Eye (tissue), 1 donor: ENCODE measurements at places on chromosomes 13 and 19.
A peak's percentile ranks its signal among the peaks of the same experiment; 100 is the strongest.

GRCh38 chr19:7326105-7326877 is 22.4 kb upstream of the ARHGEF18 start:
- DNase-seq: no peak

DNA sequence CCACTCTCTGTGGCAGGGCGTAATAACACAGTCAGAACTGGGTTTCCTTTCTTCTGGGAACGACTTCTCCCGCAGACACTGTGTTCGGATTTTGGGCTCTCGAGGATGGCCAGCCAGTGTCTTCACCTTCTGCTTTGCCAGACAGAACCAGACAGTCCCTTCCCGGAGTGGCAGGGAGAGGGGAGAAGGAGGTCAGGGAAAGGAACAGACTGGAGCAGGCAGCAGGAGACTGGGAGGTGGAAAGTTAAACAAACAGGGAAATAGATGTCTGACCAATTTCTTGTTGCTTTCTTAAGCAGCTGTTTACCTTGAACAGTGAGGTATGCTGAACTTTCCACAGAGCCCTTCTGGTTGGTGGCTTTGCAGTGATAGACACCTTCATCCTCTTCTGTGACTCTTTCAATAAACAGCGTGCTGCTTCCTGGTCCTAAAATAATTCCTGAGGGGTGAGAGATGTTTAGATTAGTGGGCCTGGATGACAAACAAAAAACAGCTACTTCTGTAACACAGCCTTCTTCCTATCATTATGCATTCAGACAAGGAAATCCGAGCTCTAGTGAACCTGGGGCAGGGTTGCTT is 137.6 kb downstream of the FLT1 start:
- no peak for DNase-seq

DNA sequence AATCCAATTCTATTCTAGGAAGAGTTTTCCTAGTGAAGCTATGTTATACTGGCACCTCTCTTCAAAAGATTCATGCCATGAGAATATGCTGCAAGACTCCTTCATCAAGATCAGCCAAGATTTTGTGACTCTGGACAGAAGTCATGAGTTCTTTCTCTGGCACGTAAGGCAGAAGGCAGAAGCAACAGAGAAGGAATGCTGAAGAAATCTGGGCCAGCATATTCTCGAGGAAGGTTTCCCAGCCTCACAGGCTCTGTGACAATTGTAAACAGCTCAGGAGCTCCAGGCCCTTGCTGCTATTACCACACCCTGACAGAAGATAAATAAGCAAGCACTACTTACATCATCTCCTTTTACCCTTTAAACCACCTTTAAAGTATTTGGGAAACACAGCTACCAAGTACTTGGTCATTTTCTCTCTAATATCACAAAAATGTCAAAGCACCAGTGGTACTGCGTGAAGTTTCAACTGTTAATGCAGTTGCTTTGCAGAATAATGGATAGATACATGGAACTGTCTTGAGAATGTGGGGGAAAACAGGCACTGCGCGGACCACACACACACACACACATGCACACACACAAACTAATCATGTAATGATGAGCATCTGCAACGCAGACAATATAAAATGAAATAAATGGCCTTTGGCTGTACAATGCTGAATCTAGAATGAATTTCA is 55.4 kb downstream of the INTS6 start:
- peak; percentile 8 for DNase-seq

DNA sequence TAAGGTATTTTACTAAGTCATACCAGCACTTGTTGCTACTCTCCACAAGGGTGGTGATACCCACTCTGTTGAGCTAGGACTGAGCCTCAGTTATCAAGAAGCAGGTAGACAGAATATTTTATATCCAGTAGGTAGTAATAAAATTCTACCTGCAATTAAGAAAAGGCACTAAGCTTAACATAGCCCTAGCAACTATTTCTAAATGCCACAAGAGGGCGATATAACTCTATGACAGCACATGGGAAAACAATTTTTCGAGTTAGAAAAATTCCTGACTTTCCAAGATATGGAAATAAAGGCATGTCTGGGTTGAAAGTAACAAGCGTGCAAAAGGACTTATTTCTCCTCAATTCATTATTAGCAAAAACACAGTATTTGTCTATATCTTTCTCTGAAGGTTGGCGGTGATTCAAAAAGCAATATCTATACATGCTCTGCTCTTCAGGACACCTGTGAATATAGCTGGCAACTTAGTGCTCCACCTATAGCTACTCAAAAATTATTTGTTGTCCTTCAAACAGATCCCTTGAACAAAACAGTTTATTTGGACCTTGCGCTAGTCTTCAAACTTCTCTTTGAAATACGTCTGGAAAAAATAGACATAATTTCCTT is 14.7 kb downstream of the CCDC169 start:
- DNase-seq: peak; percentile 77

DNA sequence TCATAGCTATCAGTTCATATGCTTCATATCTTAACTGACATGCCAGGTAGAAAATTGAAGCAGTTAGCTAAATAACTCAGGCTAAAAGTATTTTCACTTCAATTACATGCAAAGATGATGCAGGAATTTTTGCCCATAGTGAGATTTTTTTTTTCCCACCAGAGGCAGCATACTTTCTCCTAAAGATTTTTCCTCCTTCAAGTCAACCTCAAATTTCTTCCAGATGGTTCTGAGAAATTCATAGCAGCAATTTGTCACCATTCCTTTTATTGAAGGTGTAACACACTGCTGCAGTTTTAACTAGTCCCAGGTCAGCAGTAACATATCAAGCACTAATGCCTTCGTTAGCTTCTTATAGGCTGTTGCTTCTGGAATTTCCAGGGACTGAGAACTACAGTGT is 141.9 kb downstream of the SUCLA2 start:
- DNase-seq: no peak

DNA sequence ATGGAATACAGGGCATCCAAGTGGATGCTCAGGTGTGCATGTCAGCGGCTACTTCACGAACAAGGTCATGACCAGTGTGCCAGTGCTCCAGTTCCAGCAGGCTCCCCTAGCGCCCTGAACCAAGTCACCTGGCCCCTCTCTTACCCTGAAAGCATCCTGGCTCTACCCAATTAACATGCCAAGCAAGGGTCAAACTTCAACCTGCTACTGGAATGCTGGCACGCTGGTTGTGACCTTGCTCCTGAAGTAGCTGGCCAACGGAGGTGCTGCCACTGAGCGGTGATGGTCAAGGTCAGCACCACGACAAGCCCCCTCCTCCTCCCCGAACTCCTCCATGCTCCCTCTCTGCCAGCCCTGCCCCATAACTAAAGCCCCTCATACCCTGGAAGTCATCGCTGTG is 96.0 kb downstream of the CRYL1 start:
- DNase-seq: no peak

DNA sequence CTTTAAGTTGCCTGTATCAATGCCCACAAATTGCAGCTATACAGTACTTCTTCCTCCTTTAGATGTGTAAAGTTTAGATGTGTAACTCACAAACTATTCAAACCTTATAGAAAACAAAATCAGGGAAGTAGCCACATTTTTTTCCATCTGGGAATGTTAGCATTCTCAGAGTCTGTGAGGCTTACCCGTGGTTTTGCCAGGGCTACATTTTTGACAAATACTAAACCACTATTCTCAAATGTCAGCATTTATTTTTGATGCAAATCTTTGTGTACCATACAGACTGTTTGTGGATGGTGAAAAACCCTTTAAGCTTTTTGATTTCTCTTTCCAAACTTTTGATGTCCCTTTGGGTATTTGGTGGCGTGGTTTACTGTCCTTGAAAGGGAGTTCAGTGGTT is 216.4 kb downstream of the POSTN start:
- DNase-seq: no peak

GRCh38 chr19:14915116-14915515 is 26.2 kb upstream of the OR7C2 start:
- DNase-seq: no peak

DNA sequence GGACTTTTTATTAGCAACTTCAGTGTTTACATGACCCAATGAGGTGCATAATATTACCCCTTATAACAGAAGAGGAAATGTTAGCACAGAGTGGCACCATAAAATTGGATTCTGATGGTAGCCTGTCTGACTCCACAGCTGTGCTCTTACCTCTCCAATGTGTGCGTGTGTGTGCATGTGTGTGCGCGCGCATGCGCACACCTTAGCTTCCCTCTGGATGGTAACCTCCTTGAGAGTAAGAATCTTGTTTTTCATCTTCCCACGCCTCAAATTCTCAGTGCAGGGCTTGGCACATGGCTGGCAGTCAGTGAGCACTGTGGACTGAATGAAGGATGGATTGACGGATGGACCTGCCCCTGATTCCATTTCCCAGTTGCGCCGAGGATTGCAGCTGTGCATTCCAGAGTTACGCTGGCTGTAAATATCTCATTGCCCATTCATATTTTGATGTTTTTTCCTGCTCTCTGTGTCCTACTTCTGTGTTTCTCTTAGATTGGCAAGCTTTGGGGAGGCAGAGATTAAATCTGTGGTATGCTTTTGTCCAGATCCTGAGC is 99.2 kb upstream of the WASF3 start:
- no peak for DNase-seq

GRCh38 chr19:51030631-51031030 is 4.2 kb downstream of the KLK12 start:
- DNase-seq: no peak

- no peak for DNase-seq
Observed at GRCh38 chr13:20715330-20715712, 11.8 kb downstream of the IL17D start.

- DNase-seq: no peak
Observed at GRCh38 chr13:64088491-64088890, 2672.8 kb upstream of the PCDH20 start.

DNA sequence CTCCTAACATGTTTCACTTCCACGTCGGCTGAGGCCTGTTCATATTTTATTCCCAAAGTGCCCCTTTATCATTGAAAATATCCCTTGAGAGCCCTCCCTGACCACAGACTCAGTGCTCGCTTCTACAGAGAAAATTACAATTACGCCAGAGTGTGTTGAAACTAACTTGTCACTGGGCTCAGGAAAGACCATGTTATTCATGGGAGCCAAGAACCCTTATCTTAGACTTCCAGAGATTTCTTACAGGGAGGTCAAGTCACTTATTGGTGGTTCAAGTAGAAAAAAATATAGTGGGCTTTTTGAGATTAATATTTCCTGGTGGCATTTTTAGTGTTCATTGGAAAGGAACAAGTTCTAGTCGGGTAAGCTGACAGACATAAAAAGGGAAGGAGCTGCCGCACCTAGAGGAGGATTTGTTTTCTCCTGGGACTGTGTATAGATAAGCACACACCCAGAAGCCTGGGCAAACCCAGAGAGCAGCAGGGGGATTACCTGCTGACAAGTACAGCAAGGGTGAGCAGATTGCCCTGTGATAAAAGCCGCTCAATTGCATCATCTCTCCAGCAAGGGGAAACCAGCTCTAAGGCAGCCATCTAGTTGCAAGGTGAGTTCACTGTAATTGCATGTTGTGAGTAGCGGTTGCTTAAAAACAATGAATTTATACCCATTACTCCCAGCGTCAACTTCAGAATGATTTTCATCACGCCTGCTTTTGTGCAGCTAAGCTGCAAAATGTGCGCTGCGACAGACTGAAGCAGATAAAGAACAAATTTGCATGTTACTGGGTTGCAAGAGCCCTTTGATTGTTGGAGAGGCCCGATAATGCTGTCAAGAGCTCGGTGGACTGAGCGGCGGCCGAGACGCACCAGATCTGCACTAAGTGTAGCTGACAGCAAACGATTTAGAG is 46.2 kb downstream of the DCT start:
- peak; percentile 82 for DNase-seq

GRCh38 chr13:110652764-110653163 is 37.4 kb downstream of the NAXD start:
- DNase-seq: no peak
